Inflammatory macrophage treated with lipopolysaccharide for 1 hour (primary cell): ENCODE measurements at places on chromosomes 7 and 10.

DNA sequence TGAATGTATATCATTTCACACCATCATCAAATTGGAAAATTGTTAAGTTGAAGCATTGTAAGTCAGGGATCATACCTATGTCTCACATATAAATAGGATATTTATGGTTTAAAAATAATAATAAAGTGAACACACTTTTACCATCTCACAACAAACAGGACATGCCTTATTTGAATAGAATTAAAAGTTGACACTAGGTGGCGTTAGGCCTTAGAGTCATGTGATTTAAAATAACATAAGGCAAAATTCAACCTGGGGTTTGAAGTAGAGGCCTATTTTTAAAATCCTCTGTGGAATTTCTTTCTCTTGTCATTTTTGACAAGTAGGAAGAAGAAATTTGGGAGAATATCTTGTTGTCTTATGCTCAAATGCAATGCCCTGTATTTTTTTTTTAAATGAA, 184.7 kb upstream of the PCDH15 start:
- peak; percentile 38 for DNase-seq

GRCh38 chr10:42940487-42941294, 136.2 kb upstream of the RET start:
- no peak for DNase-seq

DNA sequence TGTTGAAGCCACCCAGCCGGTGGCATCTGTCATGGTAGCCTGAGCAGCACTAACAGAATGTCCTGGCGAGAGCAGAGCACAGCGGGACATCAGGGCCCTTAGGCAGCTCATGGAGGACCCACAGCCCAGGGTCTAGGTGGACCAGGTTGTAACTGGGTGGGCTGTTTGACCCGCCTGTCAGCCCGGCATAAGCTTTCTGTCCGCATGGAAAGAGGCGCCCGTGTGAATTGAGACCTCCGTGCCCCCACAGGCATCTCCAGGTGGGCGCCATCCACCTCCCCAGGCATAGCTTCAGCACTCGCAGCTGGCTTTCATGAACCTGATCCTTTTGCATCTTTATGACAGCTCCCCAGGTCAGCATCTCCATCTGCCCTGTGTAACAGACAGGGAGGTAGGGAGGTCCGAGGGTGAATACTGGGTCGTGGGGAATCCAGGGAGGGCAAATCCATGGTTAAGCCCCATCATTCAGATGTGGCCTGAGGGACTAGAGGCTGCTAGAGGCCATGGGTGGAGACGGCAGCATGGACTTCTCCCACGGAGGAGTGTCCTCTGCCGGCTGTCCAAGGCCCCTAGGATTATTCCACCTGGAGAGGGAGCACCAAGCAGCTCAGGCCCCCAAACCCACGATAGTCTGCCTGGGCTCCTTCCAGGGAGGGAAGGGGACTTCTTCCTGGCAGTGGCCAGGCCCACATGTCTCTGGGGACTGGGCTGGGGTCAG, 371.6 kb upstream of the MKI67 start:
- DNase-seq = no peak

DNA sequence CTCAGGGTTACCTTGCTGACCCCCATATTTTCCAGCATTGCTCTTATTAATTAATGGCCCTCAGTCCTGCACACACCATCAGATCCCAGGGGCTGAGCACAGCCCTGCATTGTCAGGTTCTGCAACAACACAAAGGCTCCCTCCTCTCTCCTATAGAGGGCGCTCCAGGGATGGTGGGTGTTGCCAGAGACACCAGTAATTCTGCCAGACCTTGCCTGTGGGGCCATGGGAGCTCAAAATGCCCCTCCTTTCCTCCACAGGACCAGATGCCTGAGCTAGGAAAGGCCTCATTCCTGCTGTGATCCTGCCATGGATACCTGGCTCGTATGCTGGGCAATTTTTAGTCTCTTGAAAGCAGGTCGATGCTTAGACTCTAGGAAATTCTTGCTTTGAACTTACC, 42.8 kb upstream of the PRSS58 start:
- no peak for DNase-seq

DNA sequence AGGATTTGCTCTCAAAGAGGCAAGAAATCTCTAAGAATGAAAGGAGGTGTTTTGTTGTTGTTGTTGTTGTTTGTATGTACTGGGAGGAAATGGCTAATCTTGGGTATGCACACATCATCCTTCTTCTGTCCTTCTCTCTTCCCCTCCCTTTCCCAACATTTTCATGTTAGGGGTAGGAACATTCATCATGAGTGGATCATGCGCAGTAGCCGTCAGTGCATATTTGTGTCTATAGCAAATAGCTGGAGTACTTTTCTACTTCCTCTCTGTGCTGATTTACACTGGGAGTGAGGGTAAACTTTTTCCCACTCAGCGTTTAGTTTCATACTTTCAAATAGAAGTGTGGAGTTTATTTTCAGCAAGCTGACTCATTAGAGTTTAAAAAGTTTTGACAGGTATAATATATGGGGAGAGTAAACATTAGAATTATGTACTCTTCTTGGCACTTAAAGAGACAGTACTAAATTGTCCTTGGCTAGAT, 80.5 kb upstream of the PRKG1 start:
- no peak for DNase-seq
